GM06990 (cell line): ENCODE measurements at places on chromosomes 3 and 15.

DNA sequence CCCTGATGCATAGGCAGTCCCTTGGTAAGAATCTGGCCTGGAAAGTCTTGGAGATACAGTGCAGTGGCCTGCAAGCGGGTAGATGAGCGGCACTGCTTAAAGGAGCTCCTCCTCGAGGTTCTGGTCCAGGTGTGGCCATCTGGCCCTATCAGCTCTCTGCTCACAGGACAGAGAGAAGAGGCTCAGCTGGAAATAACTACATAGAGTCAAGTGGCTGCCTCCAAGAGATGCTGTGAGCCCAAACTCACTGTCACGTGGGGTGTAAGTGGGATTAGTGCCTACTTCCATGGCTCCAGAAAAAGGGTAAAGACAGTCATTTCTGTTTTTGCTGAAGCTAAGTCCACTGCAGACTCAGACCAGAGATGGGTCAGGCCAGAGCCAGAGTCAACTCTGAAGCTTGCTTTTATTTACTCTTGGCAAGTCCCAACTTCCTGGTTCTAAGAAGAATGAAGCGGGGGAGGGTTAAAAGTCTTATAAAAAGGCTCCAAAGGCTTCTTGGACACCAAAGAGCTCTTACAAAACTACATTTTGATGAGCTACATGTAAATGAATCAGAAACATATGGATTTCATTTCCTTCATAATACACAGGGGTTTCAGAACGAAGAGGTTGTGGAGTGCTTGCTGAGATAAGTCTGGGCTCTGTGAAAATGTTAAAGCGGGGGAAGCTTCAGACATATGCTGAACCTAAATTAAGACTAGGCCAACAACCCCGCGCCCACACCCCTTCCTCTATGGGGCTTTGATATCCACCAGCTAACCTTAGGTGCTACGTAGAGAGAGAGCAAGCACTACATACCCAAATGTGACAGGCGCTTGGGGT lies 77.1 kb downstream of the PDZRN3 start:
- no peak for DNase-seq

DNA sequence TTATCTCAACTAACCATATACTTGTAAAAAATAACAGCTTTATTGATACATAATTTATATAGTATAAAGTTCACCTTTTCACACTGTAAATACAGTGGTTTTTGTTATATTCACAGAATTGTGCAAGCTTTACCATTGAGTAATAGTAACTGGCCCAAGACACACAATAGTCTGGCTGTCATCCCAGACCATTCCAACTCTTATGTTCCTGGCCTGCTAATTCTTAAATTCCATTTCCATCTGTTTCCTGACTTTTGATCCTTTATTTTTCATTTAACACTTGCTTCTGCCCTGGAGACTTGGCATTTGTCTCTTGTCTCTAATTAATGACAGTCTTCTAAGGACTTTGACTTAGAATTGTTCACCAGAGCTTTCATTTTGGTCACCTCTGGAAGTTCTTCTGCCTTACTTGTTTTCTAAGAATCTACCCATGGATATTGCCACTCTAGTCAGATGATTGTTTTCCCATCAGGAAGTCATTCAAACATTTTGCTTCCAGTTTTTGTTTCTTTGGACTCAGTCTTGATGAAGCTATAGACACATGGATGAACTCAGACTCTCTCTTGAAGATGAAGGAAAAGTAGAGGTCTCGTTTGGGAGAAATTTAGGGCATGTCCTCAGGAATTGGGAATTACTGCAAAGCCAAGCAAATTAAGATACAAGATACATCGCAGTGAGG lies 27.2 kb upstream of the PLSCR4 start:
- no peak for DNase-seq

- DNase-seq, result no peak
These were observed 89.8 kb downstream of the ARHGEF26 start for GRCh38 chr3:154210986-154211385.

DNA sequence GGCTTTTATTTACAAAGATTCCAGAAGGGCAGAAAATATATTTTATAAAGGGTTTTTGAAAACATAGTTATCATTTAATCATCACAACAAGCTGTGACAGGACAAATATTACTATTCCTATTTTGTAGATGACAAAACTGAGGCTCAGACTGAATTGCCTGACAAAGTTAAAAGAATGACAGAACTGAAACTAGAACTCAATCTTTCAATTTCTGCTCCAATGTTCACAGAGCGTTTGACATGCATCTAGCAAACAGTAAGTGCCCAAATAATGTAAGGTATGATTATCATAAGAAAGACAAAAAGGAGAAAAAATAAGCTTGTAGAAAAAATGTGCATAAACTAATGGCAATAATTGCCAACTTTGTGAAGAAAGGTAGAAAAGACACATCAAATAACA lies 61.9 kb downstream of the SCAPER start:
- DNase-seq, result no peak

- DNase-seq, result no peak
These were observed 763.5 kb downstream of the EDEM1 start for GRCh38 chr3:5951026-5951425.

GRCh38 chr15:77748078-77749064 lies 115.7 kb upstream of the LINGO1 start:
- no peak for DNase-seq

GRCh38 chr3:176310641-176311040 lies 886.6 kb downstream of the TBL1XR1 start:
- DNase-seq, result no peak

GRCh38 chr3:196740481-196741248 lies 1.0 kb downstream of the PAK2 start:
- DNase-seq, result no peak

DNA sequence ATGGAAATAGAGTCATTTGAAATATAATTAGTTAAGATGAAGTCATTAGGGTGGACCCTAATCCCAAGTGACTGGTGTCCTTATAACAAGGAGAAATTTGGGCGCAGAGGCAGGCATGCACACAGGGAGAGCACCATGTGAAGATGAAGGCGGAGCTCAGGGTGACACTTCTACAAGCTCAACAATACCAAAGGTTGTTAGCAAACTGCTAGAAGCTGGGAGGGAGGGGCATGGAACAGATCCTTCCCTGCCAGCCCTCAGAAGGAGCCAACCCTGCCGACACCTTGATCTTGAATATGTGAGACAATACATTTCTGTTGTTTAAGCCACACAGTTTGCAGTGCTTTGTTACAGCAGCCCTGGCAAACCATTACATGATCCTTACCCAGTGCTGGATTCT lies 57.8 kb downstream of the CCNL1 start:
- DNase-seq, result no peak

DNA sequence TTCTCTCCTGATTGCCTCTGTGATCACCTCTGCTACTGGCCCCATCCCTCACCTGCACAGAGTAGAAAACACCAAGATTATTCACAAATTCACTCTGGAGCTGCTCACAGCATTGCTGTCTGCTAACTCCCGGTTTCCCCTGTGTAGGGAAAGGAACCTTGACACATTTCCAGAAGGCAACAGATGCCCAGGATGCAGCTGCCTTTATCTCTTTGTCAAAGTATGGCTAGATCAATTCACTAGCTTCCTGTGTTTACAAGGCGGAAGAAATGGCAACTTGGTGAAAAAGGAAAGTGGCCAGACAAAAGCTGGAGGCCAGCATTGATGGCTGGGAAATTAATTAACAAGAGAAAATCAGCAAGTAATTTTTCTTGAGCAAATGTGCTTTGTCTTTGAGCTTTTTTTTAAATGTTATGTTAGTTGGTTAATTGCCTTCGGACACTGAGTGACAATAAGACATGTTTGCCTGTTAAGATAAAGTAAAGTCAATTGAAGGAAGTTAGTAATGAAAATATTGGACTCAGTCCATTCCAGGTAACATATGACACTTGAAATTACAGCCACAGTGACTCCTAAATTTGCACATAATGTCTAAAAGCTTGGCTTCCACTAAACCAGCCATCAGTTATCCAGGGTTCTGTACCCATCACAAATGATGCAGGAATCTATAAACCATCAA lies 394.6 kb upstream of the IL12A start:
- no peak for DNase-seq

DNA sequence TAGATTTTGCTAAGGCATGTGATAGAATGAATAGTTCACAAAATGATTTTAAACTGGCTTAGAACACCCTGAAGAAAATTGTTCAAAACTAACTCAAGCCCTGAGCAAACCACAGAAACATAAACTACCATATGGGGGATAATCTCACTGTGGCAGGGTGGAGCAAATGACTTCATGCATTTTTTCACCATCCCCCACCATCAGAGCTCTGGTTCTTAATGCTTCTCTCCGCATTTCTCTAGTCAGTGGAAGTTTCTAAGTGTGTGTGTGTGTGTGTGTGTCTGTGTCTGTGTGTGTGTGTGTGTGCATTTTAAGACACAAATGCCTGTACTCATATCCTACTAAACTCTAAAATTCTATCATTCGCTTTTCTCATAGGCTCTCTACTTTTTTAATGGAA lies 107.1 kb upstream of the PHLDB2 start:
- no peak for DNase-seq

GRCh38 chr3:27535809-27536392 lies 51.7 kb upstream of the SLC4A7 start:
- no peak for DNase-seq

GRCh38 chr3:18443665-18444594 lies 18.8 kb upstream of the SATB1 start:
- DNase-seq, result peak; percentile 5

DNA sequence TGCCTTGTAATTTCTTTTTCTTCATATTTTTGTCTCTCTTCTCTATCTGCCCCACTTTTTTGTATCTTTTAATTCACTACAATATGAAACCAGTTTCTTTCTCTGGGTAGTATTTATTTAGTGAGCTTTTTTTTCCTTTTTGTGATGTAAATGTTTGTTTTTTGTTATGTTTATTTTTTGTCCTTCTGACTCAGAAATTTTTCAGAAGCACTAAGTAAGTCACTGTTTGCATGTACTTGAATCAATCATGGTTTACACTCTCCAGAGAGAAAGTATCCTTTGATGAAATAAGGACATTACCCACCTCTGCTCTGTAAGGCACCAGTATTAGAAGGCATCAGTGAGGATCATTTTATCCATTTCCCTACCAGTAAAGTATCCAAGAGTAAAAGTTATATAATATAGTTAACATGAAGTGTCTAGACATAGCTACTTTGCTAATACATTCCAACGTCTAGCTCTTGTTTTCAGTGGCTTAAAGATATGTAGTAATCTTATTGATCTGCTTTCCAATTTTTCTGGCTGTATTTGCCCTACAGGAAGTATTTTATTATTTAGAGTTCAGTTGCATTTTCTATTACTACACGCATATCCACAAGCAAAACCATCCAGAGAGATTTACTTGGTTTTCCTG lies 25.4 kb downstream of the FILIP1L start:
- DNase-seq, result no peak

- DNase-seq, result no peak
These were observed 9.7 kb downstream of the CCDC12 start for GRCh38 chr3:46966811-46967210.

- DNase-seq, result no peak
These were observed 40.7 kb downstream of the RAB6B start for GRCh38 chr3:133855002-133855370.

GRCh38 chr3:129575997-129576384 lies 30.5 kb downstream of the PLXND1 start:
- DNase-seq, result no peak

DNA sequence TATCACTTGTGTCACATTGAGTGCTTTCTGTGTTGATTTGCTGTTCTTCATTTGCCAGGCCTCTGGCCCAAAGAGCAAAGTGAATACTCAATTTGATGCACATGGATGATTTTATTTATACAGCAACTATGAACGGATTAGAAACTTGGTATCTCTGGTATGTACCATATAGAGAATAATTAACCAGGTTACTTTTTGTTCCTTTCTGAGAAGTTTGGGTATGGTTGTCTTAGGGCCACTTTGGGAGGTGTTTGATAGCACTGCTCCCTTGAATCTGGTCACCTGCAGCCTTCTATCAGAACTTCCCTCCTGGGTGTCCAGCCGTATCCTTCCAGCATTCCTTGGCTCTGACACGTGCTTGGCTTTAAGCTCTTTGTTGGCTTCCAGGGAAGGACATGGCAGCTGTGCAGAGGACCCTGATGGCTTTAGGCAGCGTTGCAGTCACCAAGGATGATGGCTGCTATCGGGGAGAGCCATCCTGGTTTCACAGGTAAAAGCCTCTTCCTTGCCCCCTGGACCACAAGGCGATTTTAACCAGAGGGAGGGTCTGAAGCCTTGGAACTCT lies 12.7 kb downstream of the TAGLN3 start:
- no peak for DNase-seq

GRCh38 chr3:113629584-113630421 lies 66.6 kb downstream of the USF3 start:
- DNase-seq, result no peak

DNA sequence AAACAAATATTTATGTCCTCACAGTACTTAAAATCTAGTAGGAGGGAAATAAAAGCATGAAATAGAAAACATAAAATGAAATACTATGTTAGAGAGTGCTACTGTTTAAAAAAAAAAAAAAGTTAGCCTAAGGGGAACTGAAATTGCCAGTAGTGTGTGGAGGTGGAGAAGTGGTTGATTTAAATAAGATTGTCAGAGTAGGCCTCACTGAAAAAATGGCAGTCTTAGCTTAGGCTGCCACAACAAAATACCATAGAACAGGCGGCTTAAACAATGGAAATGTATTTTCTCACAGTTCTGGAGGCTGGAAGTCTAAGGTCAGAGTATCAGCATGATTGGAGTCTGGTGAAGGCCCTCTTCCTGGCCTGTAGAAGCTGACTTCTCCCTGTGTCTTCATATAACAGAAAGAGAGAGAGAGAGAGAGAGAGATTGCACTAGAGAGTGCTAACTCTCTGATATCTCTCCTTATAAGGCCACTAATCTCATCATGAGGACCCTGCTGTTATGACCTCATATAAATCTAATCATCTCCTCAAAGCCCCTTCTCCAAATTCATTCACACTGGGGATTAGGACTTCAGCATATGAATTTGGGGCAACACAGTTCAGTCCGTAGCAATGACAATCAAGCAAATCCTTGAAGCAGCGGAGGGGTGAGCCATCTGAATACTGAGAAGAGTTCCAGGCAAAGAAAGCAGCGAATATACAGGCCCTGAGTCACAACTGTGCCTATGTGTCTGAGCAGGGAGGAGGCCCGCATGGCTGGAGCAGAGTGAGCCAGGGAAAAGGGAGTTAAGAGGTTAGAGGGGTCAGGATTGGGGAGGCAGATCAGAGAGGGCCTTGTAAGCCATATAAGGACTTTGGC lies 23.6 kb upstream of the LRRC34 start:
- DNase-seq, result no peak

DNA sequence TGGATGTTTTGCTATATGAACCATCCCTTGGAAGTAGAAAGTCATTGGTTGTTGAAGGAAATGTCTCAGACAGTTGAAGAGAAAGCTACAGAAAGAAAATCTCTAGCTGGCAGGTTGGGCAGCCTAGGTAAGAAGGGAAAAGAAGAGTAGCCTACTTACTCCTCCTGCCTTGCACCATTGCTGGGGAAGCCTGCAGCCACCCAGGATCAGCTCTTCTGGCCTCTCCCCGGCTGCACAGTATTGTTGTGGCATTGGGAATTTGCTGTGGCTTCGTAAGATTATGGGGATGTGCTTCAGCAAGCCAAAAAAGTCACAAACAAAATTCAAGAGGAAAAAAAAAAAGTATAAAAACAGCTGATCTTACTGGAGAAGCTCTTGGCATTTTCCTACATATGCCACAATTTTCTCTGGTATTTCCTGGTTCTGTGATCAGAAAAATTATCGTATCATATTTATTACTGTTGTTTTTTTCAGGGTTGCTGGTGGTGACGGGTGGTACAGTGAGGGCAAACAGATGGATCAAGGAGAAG lies 154.2 kb downstream of the TIGIT start:
- no peak for DNase-seq

GRCh38 chr15:57553526-57553925 lies 38.2 kb upstream of the MYZAP start:
- DNase-seq, result no peak

GRCh38 chr3:157438194-157438730 lies 1.6 kb downstream of the PTX3 start:
- no peak for DNase-seq

- no peak for DNase-seq
These were observed 2.6 kb upstream of the FOXP1 start for GRCh38 chr3:71585887-71586809.
